Activated CD4-positive, alpha-beta T cell treated with anti-CD3 and anti-CD28 coated beads, Interleukin-2, amount 10 ng/mL, durations not matched to agents 7 days and 5 days (primary cell): ENCODE measurements at places on chromosomes 11 and 22. TPM values are rescaled to one million over a fixed set of nuclear protein-coding genes. Genes with fewer than 3 reads are reported as not detected.
A peak's percentile ranks its signal among the peaks of the same experiment; 100 is the strongest.

DNA sequence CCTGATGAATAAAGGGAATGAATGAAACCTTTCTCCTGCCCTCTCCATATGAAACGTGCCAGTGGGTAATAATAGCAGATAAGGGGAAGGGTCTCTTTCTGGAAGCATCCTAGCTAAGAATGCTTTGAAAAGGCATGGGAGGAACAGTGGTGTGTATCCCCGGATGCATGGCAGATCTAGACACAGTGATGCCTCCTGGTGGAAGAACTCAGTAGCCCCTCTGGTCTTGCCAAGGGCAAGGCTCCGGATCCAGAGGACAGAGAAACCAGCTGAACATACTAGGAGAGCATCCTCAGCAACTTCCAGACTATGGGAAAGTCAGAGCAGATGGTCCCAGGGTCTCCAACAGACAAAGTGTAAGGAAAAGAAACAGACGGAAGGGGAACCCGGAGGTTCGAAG is 6.4 kb downstream of the BAIAP2L2 start:
- peaks cover 17% of the 10 kb centered on the region for H3K4me1 ChIP-seq
- no peak overlapping the region for H3K27ac ChIP-seq
- no peak for DNase-seq
- no peak overlapping the region for H3K4me3 ChIP-seq

DNA sequence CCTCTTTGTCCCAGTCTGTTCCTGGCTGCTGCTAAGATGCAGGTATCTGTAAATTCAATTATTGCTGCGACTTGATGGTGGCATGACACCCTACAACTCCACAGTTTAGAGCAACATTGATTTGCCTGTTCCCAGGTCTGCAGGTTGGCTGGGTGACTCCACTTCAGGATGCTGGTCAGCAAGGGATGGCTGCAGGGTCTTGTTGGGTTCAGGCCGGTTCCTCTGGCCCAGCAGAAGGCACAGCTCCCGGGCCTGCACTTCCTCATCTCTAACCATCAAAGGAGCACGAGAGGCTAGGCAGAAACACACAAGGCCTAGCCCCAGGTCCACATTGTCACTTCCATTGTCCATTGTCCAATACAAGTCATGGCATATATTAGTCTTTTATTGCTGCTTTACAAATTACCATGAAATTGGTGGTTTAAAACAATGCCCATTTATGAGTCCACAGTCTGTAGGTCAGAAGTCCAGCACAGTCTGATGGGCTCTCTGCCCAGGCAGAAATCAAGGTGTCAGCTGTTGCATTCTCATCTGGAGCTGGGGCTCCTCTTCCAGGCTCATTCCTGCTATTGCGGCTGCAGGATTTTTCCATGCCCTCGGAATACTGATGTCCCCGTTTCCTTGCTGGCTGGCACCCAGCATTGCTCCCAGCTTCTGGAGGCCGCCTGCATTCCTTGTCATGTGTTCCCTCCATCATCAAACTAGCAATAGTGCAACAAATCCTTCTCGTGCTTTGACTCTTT is 96.6 kb upstream of the LMO1 start:
- H3K27ac ChIP-seq, result no peak overlapping the region
- H3K4me1 ChIP-seq, result no peaks in the 10 kb centered on the region

KRTAP5-11 gene
- not detected for total RNA-seq

GRCh38 chr11:122632181-122632824 is 23.2 kb upstream of the UBASH3B start:
- H3K36me3 ChIP-seq, result no peaks in the 10 kb centered on the region
- peaks cover 6% of the 10 kb centered on the region for H3K4me1 ChIP-seq
- H3K4me3 ChIP-seq, result no peak overlapping the region
- DNase-seq, result no peak
- H3K27ac ChIP-seq, result no peak overlapping the region

OR52N4 gene
- total RNA-seq, result 0.89 TPM

SMTNL1 gene
- not detected for total RNA-seq

DNA sequence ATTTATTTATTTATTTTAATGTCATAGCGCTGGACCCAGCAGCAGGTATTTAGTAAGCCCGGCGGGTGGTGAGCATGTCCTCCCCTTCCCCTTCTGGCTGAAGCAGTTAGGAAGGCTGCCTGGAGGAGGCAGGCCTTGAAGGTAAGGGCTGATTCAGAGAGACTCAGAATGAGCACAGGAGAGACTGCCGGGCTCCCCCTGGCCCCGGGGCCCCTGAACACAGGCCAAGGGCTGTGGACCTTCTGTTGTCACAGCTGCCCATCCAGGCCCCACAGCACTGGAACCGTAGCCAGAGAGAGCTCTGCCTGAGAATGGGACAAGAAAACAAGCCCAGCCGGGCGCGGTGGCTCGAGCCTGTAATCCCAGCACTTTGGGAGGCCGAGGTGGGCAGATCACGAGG is 52.8 kb downstream of the KCNJ4 start:
- no peak for DNase-seq
- peaks cover 9% of the 10 kb centered on the region for H3K4me1 ChIP-seq
- H3K27ac ChIP-seq, result no peak overlapping the region
- no peaks in the 10 kb centered on the region for H3K36me3 ChIP-seq
- H3K4me3 ChIP-seq, result no peak overlapping the region

GRCh38 chr22:34111210-34111824 is 191.0 kb upstream of the LARGE1 start:
- H3K36me3 ChIP-seq, result no peaks in the 10 kb centered on the region
- H3K27ac ChIP-seq, result no peak overlapping the region
- no peaks in the 10 kb centered on the region for H3K27me3 ChIP-seq

DNA sequence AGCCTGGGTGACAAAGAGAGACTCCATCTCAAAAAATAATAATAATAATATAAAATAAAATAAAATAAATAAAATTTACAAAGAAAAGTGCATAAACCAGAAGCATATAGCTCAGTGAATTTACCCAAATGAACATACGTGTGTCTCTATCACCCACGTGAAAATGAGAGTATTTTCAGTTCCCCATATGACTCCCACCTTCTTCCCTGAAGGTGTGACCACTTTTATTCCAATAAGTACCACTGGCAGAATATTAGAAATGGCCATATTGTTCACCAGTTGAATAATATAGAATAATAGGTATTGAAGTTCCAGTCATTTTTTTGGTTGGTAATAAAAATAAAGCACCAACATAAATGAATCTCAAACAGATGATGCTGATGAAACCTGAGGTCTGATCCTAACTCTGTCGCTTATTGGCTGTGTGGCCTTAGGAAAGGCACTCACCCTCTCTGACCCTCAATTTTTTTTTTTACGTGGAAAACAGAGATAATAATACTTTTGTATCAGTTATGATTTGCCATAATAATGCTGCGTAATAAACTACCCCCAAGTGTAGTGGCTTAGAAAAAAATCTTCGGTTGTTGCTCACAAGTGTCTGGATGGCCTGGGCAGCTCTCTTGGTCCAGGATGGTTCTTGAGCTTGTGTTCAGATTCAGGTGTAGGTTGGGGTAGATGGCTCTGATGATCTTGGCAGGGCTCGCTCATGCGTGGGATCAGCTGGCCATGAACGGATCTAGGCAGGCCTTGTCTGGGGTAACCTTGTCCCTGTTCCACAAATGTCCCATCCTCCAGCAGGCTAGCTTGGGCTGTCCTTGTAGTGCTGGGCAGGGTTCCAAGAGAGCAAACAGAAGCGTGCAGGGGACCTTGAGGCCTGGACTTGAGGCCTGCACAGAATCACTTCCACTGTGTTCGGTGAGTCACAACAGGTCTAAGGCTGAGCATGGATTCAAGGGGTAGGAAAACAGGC is 88.1 kb downstream of the MYO18B start:
- no peak overlapping the region for H3K4me3 ChIP-seq
- no peak for DNase-seq
- H3K4me1 ChIP-seq, result no peaks in the 10 kb centered on the region
- H3K27ac ChIP-seq, result no peak overlapping the region
- no peaks in the 10 kb centered on the region for H3K27me3 ChIP-seq
- no peaks in the 10 kb centered on the region for H3K36me3 ChIP-seq

DNA sequence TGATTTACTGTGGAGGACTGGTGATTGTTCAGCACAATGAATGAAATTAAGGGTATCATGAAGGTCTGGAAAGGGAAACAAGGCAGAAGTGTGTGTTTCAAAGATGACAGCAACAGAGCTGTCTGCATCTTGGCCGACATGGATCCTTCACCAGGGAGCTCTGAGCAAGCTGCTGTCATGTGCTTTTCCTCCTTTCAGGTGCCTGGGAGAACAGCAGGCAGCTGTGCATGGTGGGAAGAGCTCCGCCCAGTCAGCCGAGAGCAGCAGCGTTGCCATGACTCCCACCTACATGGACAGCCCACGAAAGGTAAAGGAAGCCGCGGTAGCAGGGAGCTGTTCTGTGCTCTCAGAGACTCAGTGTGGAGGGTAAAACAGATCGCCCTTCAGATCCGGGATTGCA is 87.1 kb upstream of the YWHAH start:
- H3K4me3 ChIP-seq, result no peak overlapping the region
- peaks cover 10% of the 10 kb centered on the region for H3K36me3 ChIP-seq
- H3K27ac ChIP-seq, result no peak overlapping the region
- peaks cover 5% of the 10 kb centered on the region for H3K4me1 ChIP-seq
- H3K27me3 ChIP-seq, result no peaks in the 10 kb centered on the region

DNA sequence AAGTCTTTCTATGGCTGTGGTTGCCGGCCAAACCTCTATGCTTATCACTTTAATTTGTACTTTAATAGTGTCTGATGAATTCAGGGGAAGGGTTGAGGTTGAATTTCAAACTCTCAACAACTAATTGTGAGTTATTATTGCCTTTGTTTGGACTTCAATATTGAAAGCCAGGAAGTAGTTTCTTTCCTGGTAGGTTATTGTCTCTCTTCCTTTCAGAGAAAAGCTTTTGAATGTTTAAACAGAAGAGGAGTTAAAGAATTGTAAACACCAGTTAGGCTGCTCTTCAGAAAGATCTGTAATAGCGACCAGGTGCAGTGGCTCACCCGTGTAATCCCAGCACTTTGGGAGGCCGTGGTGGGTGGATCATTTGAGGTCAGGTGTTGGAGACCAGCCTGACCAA is 22.2 kb downstream of the NNMT start:
- no peak overlapping the region for H3K4me3 ChIP-seq
- peak overlapping the region; percentile 20 for H3K27ac ChIP-seq
- no peaks in the 10 kb centered on the region for H3K36me3 ChIP-seq
- H3K27me3 ChIP-seq, result peaks cover 13% of the 10 kb centered on the region
- H3K4me1 ChIP-seq, result peaks cover 36% of the 10 kb centered on the region

TRIM29 gene
- total RNA-seq, result not detected

KIAA1671 gene
- 27.0 TPM for total RNA-seq

SEPTIN5 gene
- not detected for total RNA-seq

GRCh38 chr11:128196235-128196634 is 391.1 kb downstream of the ETS1 start:
- H3K27me3 ChIP-seq, result peaks cover 3% of the 10 kb centered on the region
- H3K27ac ChIP-seq, result no peak overlapping the region
- H3K36me3 ChIP-seq, result no peaks in the 10 kb centered on the region
- no peak overlapping the region for H3K4me3 ChIP-seq
- H3K4me1 ChIP-seq, result peaks cover 27% of the 10 kb centered on the region
- DNase-seq, result no peak

OR9Q2 gene
- not detected for total RNA-seq

SPI1 gene
- not detected for total RNA-seq

HMOX1 gene
- 0.32 TPM for total RNA-seq

GRCh38 chr11:19580646-19581045 is 132.0 kb upstream of the NAV2 start:
- H3K27ac ChIP-seq, result no peak overlapping the region
- no peaks in the 10 kb centered on the region for H3K36me3 ChIP-seq
- H3K4me3 ChIP-seq, result no peak overlapping the region
- H3K27me3 ChIP-seq, result peaks cover 6% of the 10 kb centered on the region

DNA sequence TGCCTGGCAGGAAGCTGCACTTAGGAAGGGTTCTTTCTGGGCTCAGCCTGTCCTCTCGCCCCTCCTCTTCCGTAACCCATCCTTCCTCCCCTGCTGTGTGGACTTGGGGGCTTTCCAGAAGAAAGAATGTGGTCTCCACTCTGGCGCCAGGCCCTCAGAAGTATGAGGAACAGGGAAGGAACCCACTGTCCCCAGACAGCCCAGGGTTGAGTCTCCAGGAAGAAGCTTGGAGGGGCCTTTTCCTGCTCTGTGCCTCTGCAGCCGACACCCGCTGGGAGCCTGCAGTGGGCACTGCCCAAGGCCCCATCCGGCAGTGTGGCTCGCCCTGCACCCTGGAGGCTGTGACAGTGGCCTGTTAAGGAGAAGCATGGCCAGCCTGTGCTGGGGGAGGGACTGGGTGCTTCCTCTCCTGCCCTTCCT is 112.6 kb downstream of the ST3GAL4 start:
- peaks cover 29% of the 10 kb centered on the region for H3K4me1 ChIP-seq
- H3K27ac ChIP-seq, result peak overlapping the region; percentile 5
- DNase-seq, result no peak
- no peak overlapping the region for H3K4me3 ChIP-seq
- peaks cover under 1% of the 10 kb centered on the region for H3K27me3 ChIP-seq

- H3K36me3 ChIP-seq, result peaks cover 11% of the 10 kb centered on the region
- no peak overlapping the region for H3K27ac ChIP-seq
- no peak overlapping the region for H3K4me3 ChIP-seq
- no peak for DNase-seq
These were observed 103.4 kb downstream of the ATXN10 start for GRCh38 chr22:45775062-45775461.

- no peak for DNase-seq
- no peak overlapping the region for H3K4me3 ChIP-seq
- peaks cover 11% of the 10 kb centered on the region for H3K4me1 ChIP-seq
- H3K27me3 ChIP-seq, result peaks cover 17% of the 10 kb centered on the region
These were observed 37.6 kb downstream of the CELSR1 start for GRCh38 chr22:46499805-46500189.

GRM5 gene
- total RNA-seq, result not detected

OR51B2 gene
- not detected for total RNA-seq

KRTAP5-8 gene
- total RNA-seq, result 0.17 TPM
